Testis (tissue), 5 donors: ENCODE measurements at places on chromosomes 4 and X.

GRCh38 chr4:141153751-141154510, 20.7 kb upstream of the RNF150 start:
- H3K4me3 ChIP-seq, result no peak overlapping the region
- DNase-seq, result peak; percentile 59
- H3K4me1 ChIP-seq, result peaks cover 4% of the 10 kb centered on the region
- no peak overlapping the region for H3K27ac ChIP-seq

DNA sequence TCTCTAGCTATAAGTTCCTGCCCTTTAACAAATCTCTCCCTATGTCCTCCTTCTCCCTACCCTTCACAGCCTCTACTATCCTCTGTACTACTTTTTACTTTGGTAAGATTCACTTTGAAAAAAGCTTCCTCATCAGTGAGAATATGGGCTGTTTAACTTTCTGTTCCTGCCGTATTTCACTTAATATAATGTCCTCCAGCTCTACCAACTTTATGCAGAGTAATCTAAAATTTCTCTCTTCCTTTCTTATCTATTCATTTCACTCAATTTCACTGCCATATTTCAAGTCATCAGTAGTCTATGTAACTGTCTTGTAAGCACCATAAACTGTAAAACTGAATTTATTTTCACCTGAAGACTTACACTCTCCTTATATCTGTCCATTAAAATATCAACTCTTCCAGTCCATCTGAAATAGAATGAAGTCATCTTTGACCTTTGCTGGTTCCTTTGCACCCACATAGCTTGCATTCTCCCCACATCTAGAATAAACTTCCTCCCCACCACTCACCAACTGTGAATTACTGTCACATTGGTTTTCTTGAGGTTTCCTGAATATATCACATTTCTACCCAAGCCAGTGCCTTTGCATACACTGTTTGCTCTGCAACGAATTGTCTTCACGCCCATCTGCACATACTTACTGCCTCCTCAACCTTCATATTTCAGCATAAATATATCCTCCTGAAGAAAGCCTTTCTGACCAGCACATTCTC, 54.6 kb downstream of the ARAP2 start:
- no peak overlapping the region for H3K27ac ChIP-seq
- no peaks in the 10 kb centered on the region for H3K36me3 ChIP-seq
- no peak overlapping the region for H3K4me3 ChIP-seq

DNA sequence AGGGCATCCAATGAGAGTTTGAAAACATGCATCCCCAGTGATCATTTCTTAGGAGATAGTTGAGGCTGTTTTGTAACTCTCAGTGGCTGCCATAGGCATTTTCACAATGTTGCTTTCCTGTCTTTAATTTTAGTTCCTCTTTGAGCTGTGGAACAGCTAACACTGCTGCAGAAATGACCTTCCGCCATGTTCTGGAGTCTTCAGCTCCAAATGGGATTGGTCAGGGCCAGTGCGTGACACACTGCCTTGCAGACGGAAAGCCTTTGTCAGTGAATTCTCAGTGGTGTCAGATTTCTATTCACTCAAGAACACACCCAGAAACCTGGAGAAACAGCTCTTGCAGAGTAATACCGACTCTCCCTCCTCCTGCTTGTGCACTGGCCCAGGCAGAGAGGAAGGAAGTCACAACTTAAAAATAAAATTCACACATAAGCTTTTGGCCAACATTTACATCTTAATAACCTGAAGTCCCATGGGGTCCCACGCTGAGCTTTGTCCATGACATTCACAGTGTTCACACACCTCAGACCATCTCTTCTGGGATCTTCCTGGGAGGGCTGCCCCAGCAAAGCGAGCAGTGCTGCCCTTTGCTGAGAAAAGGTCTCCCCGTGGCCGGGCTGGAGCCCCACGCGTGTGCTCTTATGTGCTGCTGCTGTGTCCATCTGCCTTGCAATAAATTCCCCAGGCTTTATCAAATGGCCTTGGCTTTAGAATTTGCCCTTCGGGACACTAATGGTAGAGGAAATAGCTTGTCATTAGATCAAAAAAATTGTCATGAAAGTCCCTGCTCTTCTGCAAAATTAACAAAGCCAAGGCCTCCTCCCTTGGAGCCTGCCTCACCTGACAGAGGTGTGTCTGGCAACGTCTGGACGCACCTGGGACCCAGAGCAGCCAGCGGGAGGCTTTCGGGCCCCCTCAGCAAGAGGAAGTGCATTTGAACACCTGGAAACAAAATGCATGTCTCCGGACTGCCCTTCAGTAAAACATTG, 126.8 kb downstream of the IRF2 start:
- peak overlapping the region; percentile 51 for H3K27ac ChIP-seq
- peaks cover 40% of the 10 kb centered on the region for H3K4me1 ChIP-seq
- no peak overlapping the region for H3K4me3 ChIP-seq
- no peaks in the 10 kb centered on the region for H3K27me3 ChIP-seq
- DNase-seq, result peak; percentile 35

DNA sequence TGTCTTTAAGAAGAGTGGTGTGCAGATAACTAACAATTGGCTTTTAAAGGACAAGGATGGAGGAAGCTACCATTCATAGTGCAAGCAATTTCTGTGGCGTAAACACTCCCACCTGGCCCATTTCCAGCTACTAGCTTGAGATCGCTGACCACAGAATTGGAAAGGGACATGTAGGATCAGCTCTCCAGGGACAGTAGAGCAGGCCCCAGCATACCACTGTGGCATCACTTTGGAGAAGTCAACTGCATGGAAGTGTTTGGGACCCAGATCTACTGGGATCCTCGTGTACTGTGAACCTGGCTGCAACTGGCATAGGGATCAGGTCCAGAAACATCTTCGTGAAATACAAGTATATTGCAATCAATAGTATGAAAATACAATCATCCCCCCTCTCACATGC, 515.0 kb downstream of the INPP4B start:
- no peaks in the 10 kb centered on the region for H3K27me3 ChIP-seq
- H3K4me1 ChIP-seq, result no peaks in the 10 kb centered on the region
- peak; percentile 60 for DNase-seq
- H3K36me3 ChIP-seq, result no peaks in the 10 kb centered on the region
- H3K27ac ChIP-seq, result no peak overlapping the region
- no peak overlapping the region for H3K4me3 ChIP-seq

DNA sequence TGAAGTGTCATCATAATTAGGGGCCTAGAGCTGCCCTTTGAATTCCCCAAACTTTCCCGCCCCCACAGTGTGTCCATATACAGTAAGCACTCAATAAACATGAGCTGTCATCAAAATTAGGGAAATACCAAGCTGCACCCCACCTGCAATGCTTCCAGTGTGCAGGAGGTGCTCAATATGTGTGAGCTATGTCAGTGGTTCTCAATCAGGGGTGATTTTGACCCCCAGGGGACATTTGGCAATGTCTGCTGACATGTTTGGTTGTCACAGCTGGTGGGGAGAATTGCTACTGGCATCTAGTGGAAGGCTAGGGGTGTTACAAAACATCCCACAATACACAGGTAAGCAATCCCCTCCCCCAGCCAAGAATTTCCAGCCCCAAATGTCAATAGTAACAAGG, 748 bp downstream of the CFP start:
- no peak for DNase-seq
- no peak overlapping the region for H3K4me3 ChIP-seq
- H3K27me3 ChIP-seq, result no peaks in the 10 kb centered on the region
- no peak overlapping the region for H3K27ac ChIP-seq

GRCh38 chr4:161403781-161404180, 760.0 kb downstream of the FSTL5 start:
- no peak for DNase-seq
- no peak overlapping the region for H3K4me3 ChIP-seq
- no peaks in the 10 kb centered on the region for H3K36me3 ChIP-seq
- H3K27ac ChIP-seq, result no peak overlapping the region
- H3K27me3 ChIP-seq, result no peaks in the 10 kb centered on the region

- H3K27me3 ChIP-seq, result no peaks in the 10 kb centered on the region
- no peak overlapping the region for H3K27ac ChIP-seq
- no peak for DNase-seq
- H3K4me1 ChIP-seq, result peaks cover 4% of the 10 kb centered on the region
- no peaks in the 10 kb centered on the region for H3K36me3 ChIP-seq
Observed at GRCh38 chr4:6772223-6772928, 10.2 kb upstream of the KIAA0232 start.

DNA sequence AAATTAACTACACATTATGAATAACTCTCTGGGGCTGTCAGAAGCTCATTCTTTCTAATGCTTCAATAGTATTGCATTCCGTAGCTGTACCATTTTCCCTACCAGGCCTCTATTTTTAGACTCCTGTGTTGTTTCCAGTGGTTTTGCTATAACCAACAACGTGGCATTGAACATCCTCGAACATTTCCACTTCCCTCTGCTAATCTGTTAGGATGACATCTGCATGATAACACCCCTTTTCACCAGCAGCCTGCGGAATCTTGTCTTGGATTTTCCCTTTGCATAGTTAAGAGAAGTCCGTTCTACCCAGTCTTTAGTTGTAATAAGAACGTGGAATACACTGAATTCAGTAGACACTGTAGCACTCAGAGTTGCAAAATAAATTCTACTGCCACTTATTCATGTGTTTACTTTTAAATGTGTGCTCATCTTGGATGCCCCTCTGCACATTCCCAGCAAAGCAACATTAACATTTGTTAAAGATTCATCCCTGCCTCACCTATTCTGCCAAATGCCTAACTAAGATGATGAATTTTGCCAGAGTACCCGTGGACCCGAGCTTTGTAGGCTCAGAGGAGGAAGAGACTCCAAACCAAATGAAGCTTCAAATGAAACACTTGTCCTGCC, 55.6 kb downstream of the SEL1L3 start:
- H3K27me3 ChIP-seq, result no peaks in the 10 kb centered on the region
- no peaks in the 10 kb centered on the region for H3K36me3 ChIP-seq
- no peak for DNase-seq
- no peak overlapping the region for H3K4me3 ChIP-seq

DNA sequence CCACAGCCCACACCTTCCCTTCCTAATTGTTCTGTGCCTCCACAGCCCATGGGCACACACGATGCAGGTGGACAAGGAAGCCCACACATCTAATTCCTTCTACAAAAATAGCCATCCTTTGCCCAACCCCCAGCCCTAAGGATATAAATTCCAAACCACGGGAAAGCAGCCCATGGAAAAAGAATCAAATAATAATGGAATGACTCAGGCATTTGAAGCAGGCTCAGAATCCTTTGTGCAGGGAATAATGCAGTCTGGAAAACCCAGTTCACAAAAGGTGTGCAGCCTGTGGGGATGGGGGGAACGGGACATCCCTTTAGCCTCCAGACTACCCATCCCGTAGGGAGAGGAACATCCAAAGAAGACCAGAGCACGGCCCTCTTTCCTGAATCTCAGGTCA, 342.3 kb upstream of the GALNT7 start:
- no peak overlapping the region for H3K4me3 ChIP-seq
- no peaks in the 10 kb centered on the region for H3K4me1 ChIP-seq
- no peak overlapping the region for H3K27ac ChIP-seq
- no peaks in the 10 kb centered on the region for H3K27me3 ChIP-seq

- no peak overlapping the region for H3K4me3 ChIP-seq
- no peak overlapping the region for H3K27ac ChIP-seq
- no peaks in the 10 kb centered on the region for H3K4me1 ChIP-seq
- no peaks in the 10 kb centered on the region for H3K36me3 ChIP-seq
- DNase-seq, result no peak
Observed at GRCh38 chrX:103730147-103730795, 19.6 kb downstream of the TMEM31 start.

- H3K27me3 ChIP-seq, result no peaks in the 10 kb centered on the region
- H3K4me1 ChIP-seq, result peaks cover 11% of the 10 kb centered on the region
- H3K27ac ChIP-seq, result peak overlapping the region; percentile 60
- no peaks in the 10 kb centered on the region for H3K36me3 ChIP-seq
- DNase-seq, result no peak
- no peak overlapping the region for H3K4me3 ChIP-seq
Observed at GRCh38 chr4:48255072-48255958, 14.3 kb downstream of the TEC start.

DNA sequence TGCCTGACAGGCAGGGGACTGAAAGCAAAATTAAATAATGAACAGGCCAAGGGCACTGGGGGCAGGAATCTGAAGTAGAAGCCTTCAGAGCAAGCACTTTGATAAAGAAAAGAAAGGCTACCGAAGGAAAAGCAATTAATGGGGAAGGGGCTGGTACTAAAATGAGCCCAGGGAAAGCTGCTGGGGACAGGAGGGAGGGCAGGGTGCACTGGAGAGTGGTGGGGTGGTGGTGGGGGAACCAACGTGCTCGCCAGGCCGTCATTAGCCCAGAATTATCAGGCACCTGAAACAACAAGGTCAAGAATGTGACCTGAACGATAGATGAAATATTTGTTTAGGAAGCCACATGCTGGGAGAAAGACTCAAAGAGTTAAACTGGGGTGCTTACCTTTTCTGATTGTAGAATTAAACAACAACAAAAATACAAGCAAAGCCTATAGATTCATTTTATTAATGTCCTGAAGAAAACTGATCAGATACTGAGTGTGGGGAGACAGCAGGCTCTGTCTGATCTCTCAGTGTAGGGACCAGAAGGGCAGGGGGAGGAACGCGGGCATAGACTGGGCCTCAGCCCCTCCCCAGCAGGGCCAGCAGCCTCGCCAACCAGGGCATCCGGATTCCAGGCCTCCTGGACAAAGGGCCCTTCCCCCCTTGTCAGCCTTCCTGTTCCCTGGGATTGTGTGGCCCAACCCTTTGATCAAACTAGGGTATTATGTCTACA, 239.7 kb upstream of the KLF3 start:
- no peaks in the 10 kb centered on the region for H3K27me3 ChIP-seq
- no peaks in the 10 kb centered on the region for H3K4me1 ChIP-seq
- no peak for DNase-seq
- no peaks in the 10 kb centered on the region for H3K36me3 ChIP-seq
- H3K27ac ChIP-seq, result no peak overlapping the region
- H3K4me3 ChIP-seq, result no peak overlapping the region

DNA sequence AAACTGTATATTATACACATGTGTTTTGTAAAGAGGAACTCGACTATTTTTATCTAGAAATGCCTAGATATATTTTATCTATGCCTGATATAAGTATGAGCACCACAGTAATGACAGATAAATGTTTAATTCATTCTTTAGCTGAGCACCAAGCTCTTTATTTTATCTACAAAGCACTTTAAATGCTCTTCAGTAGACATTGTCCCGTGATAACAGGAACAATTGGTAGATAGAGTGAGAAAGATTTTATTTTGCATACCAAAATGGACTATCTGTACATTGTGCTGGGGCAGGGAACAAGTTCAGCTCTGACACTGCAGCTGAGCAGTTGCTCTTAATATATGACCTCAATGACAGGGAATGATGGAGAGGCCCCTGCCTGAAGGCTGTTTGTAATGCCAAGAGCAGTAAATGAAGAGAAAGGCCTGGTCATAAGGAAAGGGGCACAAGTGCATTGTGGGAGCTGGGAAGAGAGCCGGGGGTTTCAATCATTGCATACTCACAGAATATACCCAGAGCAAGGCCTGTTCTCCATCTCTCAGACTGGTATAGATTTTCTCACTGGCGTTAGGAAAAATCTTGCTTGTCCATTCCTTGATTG, 57.3 kb downstream of the SEPTIN11 start:
- H3K36me3 ChIP-seq, result no peaks in the 10 kb centered on the region
- no peaks in the 10 kb centered on the region for H3K27me3 ChIP-seq
- H3K4me3 ChIP-seq, result no peak overlapping the region
- peaks cover 9% of the 10 kb centered on the region for H3K4me1 ChIP-seq

DNA sequence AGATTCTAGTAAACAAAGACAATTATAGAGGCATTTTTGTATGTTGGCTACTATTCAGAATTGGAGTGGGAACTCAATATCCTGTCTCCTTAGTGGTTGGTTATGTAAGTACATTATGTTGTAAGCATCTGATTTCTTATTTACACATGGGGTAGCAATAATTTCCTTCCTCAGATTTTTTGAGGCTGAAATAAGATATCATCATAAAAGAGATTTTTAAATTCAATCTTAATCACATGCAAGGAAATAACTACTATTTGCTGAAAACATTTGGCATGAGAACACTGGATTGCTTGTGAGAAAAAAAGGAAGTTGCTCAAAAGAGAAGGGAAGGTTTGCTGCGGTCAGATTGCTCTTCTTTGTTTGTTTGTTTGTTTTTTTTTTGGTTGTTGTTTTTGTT, 437.7 kb upstream of the HS3ST1 start:
- H3K27ac ChIP-seq, result no peak overlapping the region
- no peaks in the 10 kb centered on the region for H3K36me3 ChIP-seq
- no peaks in the 10 kb centered on the region for H3K4me1 ChIP-seq
- no peak for DNase-seq
